ENCODE measurements at places on chromosomes 5 and 9. TPM values are rescaled to one million over a fixed set of nuclear protein-coding genes. Genes with fewer than 3 reads are reported as not detected.

TLE1 gene
- 54.7 TPM for total RNA-seq

C9orf43 gene
- total RNA-seq, result 0.50 TPM

FBXO38 gene
- total RNA-seq, result 64.6 TPM

GCNT4 gene
- 0.25 TPM for total RNA-seq

NEUROG1 gene
- not detected for total RNA-seq

KIF4B gene
- not detected for total RNA-seq

DNA sequence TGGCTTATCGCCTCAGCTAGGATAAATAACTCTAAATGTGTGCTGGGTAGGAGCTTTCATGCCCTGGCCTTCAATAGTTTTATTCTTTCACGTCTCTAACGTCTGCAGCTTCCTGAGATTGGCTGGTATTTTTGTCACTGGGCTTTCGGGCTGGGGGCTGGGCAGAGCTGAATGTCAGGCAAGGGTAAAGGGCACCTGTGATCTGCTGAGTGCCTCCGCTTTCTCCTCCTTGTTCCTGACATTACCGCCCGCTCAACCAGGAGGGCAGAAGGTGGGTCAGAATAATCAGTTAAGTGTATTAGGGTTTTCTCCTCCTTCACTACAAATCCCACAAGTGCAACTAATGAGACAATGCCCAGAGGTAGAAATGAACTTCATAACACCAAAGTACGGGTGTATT lies 216.6 kb downstream of the TSSK1B start:
- H3K27ac ChIP-seq, result no peak overlapping the region
- DNase-seq, result no peak
- H3K4me3 ChIP-seq, result no peak overlapping the region
- no peaks in the 10 kb centered on the region for H3K36me3 ChIP-seq
- H3K27me3 ChIP-seq, result peaks cover 55% of the 10 kb centered on the region

DNA sequence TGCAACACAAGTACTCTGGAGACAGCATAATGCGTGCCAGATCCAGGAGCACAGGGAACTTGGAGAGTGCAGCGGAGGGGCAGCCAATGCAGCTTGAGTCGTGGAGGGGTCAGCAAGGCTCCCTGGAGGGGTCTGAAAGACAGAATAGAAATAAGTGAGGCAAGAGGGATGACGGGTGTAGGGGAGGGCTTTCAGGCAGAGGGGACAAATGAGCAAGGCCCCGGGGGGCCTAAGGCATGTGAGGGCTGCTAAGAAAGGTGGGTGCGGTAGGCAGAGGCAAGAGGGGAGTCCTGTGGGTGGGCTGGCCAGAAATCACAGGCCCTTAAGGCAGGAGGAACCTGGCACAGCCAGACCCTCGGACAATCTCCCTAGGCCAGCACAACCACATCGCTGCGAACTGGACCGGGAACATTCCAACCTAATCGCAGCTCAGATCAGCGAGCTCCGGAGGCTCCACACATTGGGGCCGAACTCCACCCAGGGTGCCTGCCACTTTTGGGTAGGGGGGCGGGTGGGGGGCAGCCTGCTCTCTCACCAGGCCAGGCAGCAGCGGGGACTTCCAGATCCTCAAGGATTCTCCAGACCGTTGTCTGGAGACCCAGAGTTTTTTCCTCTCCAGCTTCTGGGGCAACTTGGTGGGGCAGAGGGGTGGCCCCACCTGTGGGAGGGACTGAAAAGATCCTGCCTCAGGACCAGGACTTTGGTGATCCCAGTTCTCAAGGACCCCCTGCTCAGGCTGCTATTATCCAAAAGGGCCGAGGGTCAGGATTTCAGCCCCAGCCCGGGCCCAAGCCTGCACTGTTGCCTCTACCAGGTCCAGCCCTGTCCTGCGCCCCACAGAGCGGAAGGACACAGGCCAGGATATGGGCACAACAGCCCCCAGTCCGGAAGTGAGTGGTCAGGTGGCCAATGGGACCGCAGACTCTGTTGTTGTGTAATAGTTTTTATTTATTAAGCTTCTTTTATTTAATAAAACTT lies 22.7 kb upstream of the CYSTM1 start:
- H3K27ac ChIP-seq, result no peak overlapping the region
- H3K36me3 ChIP-seq, result no peaks in the 10 kb centered on the region
- peaks cover 15% of the 10 kb centered on the region for H3K27me3 ChIP-seq
- no peak for DNase-seq

- no peaks in the 10 kb centered on the region for H3K36me3 ChIP-seq
- no peak overlapping the region for H3K27ac ChIP-seq
- no peaks in the 10 kb centered on the region for H3K27me3 ChIP-seq
These were observed 9.0 kb upstream of the WNK2 start for GRCh38 chr9:93174976-93175375.

DNA sequence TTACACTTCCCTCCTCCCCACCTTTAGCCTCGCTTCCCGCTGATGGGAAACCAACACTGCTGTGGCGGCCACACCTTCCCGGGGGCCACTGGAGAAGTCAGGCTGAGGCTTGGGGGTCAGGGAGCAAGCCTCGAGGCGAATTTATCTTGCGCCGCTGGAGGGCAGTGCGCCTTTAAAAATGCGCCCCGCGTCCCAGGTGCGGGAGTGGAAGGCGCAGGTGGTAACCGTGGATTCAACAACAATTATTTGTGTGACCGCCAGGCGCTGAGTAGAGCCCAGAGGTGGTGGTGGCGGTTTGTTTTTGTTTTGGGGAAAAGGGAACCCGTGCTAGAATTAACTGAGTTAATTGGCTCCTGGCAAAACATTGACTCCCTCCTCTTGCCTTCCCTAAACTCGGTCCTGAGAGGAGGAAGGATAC lies 1.1 kb downstream of the CFAP77 start:
- H3K27ac ChIP-seq, result no peak overlapping the region
- H3K4me1 ChIP-seq, result peaks cover 24% of the 10 kb centered on the region
- H3K27me3 ChIP-seq, result peaks cover 83% of the 10 kb centered on the region
- no peaks in the 10 kb centered on the region for H3K36me3 ChIP-seq
- peak overlapping the region; percentile 61 for H3K4me3 ChIP-seq

DNA sequence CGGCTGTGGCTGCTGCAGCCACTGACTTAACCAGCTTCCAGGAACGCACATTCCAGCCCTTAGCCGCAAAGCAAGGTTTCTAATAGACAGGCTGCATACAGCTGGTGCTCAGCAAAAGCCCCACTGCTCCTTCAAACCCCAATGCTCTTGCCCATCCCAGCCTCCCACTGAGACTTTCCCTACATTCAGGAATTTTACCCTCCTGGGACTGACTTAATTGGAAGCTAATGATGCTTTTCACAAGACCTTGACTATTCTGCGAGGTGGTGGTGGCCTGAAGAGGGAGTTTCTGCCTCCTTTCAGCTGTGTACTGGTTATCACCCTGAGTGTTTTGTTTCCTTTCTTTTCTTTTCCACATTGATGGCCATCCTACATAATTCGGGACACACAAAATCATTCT lies 164.9 kb upstream of the IRX1 start:
- H3K36me3 ChIP-seq, result no peaks in the 10 kb centered on the region
- no peak overlapping the region for H3K4me3 ChIP-seq
- peak; percentile 28 for DNase-seq
- H3K27me3 ChIP-seq, result no peaks in the 10 kb centered on the region
- H3K4me1 ChIP-seq, result peaks cover 5% of the 10 kb centered on the region

DNA sequence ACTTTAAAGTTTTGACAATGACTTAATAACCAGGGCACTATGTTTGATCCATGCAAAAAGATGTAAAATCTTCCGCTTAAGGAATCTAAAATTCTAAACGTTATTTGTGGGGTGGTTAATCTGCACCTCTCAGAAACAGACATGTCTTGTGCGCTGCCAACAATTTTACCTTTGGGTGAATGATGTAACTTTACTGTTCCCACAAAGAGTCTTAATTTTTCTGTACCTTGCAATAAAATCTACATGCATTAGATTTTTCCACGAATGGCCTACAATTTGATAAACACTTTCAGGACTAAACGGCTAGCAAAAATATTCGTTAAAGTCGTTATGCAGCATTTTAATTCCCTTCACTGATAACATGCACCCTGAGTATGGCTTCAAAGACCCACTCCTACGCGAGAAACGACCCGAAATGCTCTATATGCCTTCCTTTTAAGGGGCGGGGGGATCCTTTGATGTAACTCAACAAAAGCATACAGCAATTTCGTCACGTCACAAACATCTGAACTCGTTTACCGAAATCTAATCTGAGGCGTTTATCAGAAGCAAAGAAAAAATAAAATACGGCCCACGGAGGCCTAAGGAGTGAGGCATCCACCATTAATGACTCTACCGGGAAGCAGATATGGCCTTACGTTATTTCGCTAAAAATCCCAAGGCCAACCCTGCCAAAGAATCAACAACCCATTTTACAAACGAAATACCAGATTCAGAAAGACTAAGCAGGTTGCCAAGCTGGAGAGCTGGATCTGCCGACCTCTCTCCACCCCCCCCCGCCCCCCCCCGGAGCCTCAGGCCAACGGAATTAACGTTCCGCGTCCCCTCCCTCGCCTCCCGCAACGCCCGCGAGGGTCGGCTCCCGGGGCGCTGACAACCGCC lies 621 bp downstream of the AK6 start:
- peak overlapping the region; percentile 99 for H3K27ac ChIP-seq
- DNase-seq, result peak; percentile 39
- no peaks in the 10 kb centered on the region for H3K27me3 ChIP-seq
- H3K4me1 ChIP-seq, result peaks cover 15% of the 10 kb centered on the region
- peak overlapping the region; percentile 80 for H3K4me3 ChIP-seq

GRCh38 chr5:149400304-149400703 lies 21.2 kb upstream of the IL17B start:
- H3K27me3 ChIP-seq, result no peaks in the 10 kb centered on the region
- peak; percentile 57 for DNase-seq
- no peak overlapping the region for H3K27ac ChIP-seq
- H3K4me3 ChIP-seq, result no peak overlapping the region

- no peak overlapping the region for H3K4me3 ChIP-seq
- no peaks in the 10 kb centered on the region for H3K27me3 ChIP-seq
- no peaks in the 10 kb centered on the region for H3K4me1 ChIP-seq
- H3K27ac ChIP-seq, result no peak overlapping the region
These were observed 374.1 kb upstream of the IRX4 start for GRCh38 chr5:2256691-2257280.

DNA sequence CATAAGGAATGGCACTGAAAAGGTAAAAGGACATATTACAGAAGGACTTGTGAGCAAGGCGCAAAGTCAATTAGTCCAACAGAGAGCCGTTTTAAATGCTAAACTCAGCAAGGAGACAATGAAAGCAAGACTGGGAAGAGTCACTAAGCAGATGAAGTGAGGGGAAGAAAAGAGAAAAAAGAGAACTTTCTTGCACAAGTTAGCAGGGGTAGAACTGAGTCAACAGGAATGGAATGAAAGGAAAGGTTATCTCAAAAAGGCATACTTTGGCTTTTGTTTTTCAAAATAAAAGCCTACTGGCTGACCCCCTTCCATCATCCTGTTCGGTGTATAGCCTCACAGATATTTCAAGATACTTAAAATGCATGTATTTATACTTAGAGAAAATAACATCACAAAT lies 75.0 kb downstream of the NR6A1 start:
- H3K27me3 ChIP-seq, result no peaks in the 10 kb centered on the region
- DNase-seq, result peak; percentile 13
- H3K4me1 ChIP-seq, result peaks cover 43% of the 10 kb centered on the region
- no peak overlapping the region for H3K27ac ChIP-seq

- no peak overlapping the region for H3K27ac ChIP-seq
- H3K27me3 ChIP-seq, result no peaks in the 10 kb centered on the region
- no peaks in the 10 kb centered on the region for H3K4me1 ChIP-seq
- no peak for DNase-seq
- no peak overlapping the region for H3K4me3 ChIP-seq
These were observed 34.1 kb upstream of the PLIN2 start for GRCh38 chr9:19161257-19162025.

- H3K4me1 ChIP-seq, result peaks cover 4% of the 10 kb centered on the region
- no peak overlapping the region for H3K4me3 ChIP-seq
- H3K27me3 ChIP-seq, result peaks cover 35% of the 10 kb centered on the region
- H3K36me3 ChIP-seq, result no peaks in the 10 kb centered on the region
- no peak for DNase-seq
These were observed 3.8 kb upstream of the ITGA2 start for GRCh38 chr5:52985306-52985705.

- H3K27ac ChIP-seq, result no peak overlapping the region
- H3K27me3 ChIP-seq, result no peaks in the 10 kb centered on the region
- H3K4me1 ChIP-seq, result no peaks in the 10 kb centered on the region
- H3K4me3 ChIP-seq, result no peak overlapping the region
- DNase-seq, result peak; percentile 64
These were observed 34.4 kb upstream of the SLC6A3 start for GRCh38 chr5:1479581-1480188.

DNA sequence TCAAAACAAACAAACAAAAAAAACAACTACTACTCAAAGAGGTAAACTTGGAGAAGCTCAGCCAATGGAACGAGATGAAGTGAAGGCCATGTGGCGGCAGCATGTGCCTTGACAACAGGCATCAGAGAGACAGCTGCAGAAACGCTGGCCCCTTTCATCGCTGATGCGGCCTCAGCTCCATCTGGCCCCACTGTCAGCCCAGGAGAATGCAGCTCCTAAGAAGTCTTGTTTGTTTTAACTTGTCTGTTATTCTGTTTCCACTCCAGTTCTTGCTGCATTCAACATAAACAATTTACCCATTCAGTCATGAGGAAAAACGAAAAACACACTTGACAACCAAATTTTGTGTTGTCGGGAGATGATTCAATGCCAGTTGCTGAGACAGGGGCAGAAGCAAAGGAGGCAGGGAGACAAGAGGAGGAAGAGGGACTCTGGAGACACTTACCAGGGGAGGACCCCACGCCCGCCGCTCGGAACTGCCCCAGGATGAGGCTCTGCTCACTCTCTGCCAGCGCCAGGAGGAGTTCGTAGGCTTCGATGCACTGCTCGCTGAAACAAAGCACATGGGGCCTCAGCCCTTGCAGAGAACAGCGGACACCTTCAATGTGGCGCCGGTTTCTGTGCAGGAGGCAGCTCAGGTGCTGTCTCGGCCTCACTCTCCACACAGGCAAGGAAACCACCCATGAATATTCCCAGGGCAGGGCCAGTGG lies 91.2 kb downstream of the DCP2 start:
- no peak overlapping the region for H3K27ac ChIP-seq
- H3K27me3 ChIP-seq, result no peaks in the 10 kb centered on the region
- no peaks in the 10 kb centered on the region for H3K4me1 ChIP-seq
- no peaks in the 10 kb centered on the region for H3K36me3 ChIP-seq

GRCh38 chr5:74052441-74053221 lies 426.6 kb downstream of the ARHGEF28 start:
- no peak for DNase-seq
- H3K27me3 ChIP-seq, result no peaks in the 10 kb centered on the region
- H3K27ac ChIP-seq, result no peak overlapping the region
- no peak overlapping the region for H3K4me3 ChIP-seq
- H3K4me1 ChIP-seq, result peaks cover 35% of the 10 kb centered on the region

DNA sequence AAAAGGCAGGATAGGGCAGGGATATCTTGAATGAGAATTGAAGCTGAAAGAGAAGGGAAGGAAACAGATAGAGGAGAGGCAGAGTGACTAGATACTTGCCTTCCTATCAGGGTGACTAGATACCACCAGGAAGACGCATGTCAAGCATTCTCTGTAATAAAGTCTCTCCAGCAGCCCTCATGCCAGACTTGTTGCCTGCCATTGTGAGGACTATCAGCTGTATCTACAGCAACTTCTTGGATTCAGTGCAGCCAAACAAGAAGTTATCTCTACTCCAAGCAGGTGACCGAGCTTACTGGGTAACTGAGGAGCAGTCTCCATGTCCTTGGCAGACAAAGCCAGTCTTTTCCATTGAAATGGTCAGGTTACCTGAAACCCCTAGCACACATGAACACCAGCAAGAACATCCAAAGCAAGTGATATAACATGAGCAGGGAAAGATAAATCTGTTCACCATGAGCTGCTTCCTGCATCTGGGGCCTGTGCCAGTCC lies 9.3 kb downstream of the SH3RF2 start:
- no peak overlapping the region for H3K4me3 ChIP-seq
- H3K27me3 ChIP-seq, result no peaks in the 10 kb centered on the region
- peaks cover 22% of the 10 kb centered on the region for H3K4me1 ChIP-seq
- no peak for DNase-seq

- no peak overlapping the region for H3K4me3 ChIP-seq
- no peaks in the 10 kb centered on the region for H3K4me1 ChIP-seq
- no peak for DNase-seq
- no peaks in the 10 kb centered on the region for H3K36me3 ChIP-seq
- H3K27me3 ChIP-seq, result no peaks in the 10 kb centered on the region
These were observed 356.5 kb downstream of the CCDC171 start for GRCh38 chr9:15909297-15909696.
